ENCODE measurements at places on chromosomes 6 and 20.

GRCh38 chr6:53154794-53155193, 6.2 kb upstream of the GCM1 start:
- DNase-seq, result no peak

DNA sequence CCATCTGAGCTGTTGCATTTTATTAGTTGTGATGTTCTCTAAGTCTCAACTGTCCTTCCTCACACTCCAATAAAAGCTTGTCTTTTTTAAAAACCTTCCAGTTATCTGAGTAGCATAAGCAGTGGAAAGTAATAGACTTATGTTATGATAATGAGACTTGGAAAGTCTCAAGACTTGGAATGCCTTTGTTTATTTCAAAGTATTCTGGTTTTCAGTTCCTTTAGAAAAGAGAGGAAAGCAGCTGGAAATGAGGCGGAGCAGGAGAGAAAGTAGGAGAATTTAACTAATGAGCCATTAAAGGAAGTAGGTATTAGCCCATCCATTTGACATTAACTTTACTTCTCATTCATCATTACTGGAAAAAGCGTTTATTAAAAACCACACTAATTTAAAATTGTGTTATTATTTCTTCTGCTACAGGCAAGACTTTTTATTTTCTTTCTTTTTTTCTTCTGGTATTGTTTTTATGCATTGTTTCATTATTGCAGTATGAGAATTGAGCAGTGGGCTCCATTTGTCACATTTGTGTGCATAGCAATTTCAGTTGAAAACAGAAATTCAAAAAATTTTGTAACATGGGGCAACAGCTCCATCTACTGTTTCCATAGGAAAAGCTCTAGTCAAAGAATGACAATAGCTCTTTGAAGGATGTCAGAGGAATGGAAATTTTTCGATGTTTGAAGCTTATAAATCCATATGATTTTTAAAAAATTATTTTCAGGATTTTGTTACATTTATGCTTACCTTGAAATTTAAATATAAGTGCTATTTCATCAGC, 194.8 kb downstream of the COL9A1 start:
- DNase-seq, result peak; percentile 44

GRCh38 chr6:87606199-87606598, 16.3 kb downstream of the ORC3 start:
- no peak for DNase-seq

- no peak for DNase-seq
Observed at GRCh38 chr20:62643521-62644043, 1.3 kb downstream of the SLCO4A1 start.

DNA sequence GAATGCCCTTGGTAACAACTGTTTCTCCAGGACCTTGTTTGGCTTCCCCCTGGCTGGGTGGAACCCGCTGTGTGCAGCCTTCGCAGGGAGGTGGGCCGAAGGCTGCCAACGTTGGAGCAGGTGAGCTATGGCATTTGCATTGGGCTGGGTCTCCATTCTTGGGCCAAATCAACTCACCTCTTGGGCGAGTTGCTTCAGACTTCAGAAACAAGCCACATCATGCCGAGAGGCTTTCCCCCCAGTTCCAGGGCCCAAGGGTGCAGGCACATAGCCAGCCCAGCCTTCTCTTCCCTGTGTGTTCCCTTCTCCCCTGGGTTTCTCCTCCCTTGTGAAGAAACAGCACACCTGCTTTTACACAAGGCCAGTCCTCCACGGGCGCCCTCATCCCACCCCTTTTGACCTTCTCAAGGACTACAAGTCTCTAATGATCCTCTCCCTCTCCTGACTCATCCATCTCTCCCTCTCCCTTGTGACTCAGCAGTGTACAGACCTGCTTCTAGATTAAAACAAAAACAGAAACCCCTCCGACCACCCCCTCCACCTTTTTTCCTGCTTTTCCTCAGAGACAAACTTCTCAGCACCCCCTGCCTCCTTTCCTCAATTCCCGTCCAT, 41.6 kb downstream of the FAM209B start:
- DNase-seq, result peak; percentile 1

GRCh38 chr20:37277253-37277593, 12.2 kb upstream of the MANBAL start:
- DNase-seq, result no peak

GRCh38 chr6:146914489-146915483, 289.4 kb upstream of the STXBP5 start:
- peak; percentile 97 for DNase-seq

DNA sequence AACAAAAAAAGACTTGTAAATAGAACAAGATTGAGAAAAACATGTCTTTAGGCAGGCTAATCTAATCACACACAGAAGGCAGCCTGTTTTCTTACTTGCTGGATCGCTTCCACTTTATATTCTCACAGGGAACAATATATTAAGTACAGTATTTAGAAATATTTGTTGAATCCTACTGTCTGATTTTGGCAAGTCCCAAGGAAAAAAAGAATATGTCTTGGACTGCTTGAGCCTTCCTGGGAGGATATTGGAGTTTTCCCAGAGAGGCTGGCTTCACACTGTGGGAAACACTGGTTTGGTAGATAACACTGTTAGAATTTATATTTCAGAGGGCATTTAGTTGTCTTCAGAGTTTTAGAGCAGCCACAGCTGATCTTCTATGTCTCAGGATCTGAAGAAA, 229.7 kb downstream of the PRL start:
- no peak for DNase-seq

- no peak for DNase-seq
Observed at GRCh38 chr6:36508532-36508931, 38.7 kb downstream of the STK38 start.
